Activated T-helper 2 cell treated with anti-CD3 and anti-CD28 coated beads, Interferon-gamma antibody, Interleukin-2, Interleukin-4, amounts not matched to agents 10 μg/mL and 5 μg/mL and 100 μg/mL, durations not matched to agents 14 hours and 24 hours and 36 hours (primary cell): ENCODE measurements at places on chromosomes 6 and 20.

GRCh38 chr6:157291356-157291755 lies 32.0 kb downstream of the TMEM242 start:
- DNase-seq = no peak

DNA sequence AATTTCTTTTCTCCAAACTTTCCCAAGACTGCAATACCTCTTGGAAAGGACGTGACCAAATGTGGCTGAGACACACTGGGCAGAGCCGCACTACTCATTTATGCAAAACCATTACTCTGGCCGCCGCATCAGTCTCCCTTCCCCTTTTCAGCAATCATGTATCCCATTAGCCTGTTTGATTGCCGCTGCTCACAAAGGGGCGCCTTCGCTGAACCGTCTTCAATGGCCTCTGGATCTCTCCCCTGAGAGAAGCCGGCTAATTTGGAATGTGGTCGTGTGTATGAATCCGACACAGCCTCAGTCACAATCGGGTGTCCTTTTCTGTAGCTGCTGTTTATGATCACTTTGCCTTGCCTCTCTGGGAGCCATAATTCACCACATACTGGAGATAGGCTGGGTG lies 361.1 kb downstream of the ZFAND3 start:
- DNase-seq = no peak

- DNase-seq = no peak
Observed at GRCh38 chr20:13455713-13456112, 183.0 kb downstream of the TASP1 start.

DNA sequence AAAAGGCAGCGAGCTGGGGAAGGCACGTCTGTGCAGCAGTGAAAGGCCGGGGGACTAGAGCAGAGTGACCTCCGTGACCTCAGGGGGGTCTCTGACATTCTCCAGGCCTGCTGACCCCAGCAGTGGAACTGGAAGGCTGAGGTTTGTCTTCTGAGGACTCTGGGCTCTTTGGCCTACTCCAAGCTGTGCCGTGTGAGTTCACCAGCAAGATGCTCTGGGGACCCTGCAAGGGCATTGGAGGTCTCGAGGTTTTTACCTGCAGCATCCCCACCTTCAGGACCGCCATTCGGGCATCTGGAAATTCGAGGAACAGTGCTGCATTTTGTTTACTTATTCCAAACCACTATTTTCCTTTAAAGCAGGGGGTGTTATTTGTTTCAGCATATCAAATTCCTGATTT lies 140.9 kb downstream of the PHACTR3 start:
- DNase-seq = no peak

DNA sequence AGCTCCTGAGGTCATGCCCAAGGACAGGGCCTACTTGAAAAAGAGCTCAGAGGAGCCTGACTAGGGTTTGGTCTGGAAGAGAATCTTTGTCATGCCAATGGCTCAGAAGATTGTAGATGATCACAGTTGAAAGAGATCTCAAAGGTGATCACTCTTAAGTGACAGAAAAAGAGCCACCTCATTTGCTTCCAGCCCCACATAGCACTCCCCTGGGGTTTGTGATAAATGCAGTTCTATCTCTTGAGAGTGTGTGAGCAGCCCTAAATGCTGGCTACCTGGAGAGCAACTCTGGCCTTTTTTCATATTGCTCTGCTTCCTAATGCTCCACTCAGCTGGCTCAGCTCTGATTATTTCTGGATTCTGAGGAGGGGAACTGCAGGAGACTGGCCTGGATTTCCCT lies 39.3 kb downstream of the KLHL32 start:
- DNase-seq = no peak

- DNase-seq = no peak
Observed at GRCh38 chr6:134624781-134625180, 306.9 kb upstream of the SGK1 start.

GRCh38 chr20:62263396-62263795 lies 25.1 kb downstream of the OSBPL2 start:
- DNase-seq = no peak

DNA sequence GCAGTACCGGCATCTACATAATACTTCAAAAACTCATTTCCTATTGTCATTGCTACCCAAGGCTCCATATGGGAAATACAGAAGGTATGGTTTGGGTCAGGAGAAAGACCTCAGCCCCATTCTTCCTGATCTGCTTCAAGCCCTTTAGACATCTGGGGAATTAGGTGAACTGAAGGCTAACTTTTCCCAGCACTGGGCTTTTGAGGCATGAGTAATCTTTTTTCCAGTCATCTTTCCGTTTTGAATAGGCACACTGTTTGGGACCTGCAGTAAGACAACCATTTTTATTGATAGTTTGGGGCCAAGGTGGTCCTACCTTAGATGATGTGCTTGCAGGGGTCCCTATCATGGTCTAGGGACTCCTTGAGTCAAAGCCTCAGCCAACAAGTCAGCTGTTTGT lies 198.4 kb downstream of the HAO1 start:
- no peak for DNase-seq

- DNase-seq = no peak
Observed at GRCh38 chr6:168222115-168223043, 97.2 kb downstream of the DACT2 start.

- DNase-seq = no peak
Observed at GRCh38 chr6:71335544-71335943, 46.9 kb downstream of the OGFRL1 start.

DNA sequence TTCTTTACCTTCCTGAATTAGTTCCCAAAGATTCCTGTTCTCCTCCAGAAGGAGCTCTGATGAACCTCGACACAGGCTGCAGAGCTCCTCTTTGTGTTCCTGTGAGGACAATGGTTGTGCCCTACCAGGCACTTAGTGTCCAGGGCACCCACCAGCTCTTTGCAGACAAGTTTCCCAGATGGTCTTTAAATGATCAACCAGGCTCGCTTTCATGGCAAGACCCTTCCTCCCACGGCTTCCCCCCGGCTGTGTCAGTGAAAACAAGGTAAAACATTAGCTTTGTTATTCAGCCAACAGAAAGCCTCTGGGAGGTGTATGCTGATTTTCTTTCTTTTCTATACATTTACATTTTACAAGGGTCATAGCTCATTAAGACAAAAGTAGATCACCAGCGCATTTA lies 32.3 kb upstream of the CNKSR3 start:
- no peak for DNase-seq

DNA sequence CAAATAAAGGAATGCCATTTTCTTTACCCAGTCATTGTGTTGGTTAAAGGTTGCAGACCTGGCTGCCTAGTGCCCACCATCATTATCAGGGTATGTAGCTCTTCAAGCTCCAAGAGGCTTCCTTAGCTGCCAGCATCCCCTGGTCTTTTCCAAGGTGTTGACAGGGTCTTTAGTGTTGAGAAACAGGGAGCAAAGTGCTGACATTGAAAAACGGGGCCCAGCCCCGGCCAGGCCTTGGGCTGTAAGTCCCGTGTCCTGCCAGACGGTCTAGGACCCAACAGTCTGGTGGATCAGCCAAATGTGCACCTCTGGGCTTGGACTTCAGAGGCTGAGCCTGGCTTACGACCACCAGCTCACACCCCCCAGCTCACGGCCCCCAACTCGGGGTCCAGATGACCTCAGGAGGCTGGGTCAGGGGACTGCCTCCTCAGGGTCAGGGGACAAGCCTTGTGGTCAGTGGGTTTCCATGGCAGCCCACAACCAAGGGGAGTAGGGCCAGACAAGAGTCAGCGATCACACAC lies 114.4 kb upstream of the MLN start:
- DNase-seq = no peak

GRCh38 chr6:20819774-20820400 lies 285.6 kb downstream of the CDKAL1 start:
- DNase-seq = no peak

GRCh38 chr6:2558098-2558680 lies 192.5 kb downstream of the MYLK4 start:
- no peak for DNase-seq

DNA sequence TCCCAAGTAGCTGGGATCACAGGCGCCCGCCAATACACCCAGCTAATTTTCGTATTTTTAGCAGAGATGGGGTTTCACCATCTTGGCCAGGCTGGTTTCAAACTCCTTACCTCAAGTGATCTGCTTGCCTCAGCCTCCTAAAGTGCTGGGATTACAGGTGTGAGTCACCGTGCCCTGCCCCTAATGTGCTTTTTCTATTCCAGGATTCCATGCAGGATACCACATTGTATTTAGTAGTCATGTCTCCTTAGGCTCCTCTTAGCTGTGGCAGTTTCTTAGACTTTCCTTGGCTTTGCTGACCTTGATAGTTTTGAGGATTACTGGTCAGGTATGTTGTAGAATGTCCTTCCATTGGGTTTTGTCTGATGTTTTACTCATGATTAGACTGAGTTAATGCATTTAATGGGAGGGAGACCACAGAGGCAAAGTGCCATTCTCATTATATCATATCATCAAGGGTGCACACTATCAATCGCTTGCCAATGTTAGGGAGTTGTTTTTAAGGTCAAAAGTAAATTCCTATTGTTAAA lies 39.6 kb upstream of the TNFAIP3 start:
- DNase-seq = no peak

DNA sequence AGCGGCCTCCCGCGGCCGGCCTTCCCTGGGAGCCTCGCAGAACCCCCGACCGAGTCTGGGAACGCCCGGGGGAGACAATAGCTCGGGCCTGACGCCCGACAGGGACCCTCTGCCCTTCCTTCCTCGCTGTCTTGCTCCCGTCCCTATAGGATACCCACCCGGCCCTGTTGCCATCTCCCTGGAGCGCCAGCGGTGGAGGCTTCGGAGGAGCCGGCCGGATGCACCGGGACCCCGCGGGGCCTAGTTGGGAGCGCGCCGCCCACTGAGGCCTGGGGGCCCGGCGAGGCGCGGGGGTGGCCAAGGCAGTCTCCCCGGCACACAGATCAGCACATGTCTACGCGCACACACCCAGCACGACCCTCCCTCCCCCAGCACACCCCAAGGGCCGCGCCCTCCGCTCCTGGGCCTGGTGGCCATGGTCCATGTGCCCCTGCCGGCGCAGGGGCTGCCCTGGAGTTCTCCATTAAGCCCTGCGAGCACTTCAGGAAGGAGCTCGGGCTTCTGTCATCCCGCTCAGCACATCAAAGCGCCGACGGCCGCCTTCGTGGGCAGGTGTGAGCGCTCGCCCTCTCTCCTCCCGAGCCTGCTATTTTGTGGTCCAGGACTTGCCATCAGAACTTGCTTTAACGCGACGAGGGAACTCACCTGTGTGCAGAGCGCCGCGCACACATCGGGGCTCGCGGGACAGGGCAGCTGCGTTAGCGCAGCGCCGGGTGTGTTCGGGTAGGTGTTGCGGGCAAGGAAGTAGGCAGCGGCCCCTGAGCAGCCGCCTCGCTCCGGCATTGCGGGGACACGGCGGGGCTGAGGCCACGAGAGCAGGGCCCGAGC lies 3.7 kb downstream of the FOXF2 start:
- DNase-seq = no peak

DNA sequence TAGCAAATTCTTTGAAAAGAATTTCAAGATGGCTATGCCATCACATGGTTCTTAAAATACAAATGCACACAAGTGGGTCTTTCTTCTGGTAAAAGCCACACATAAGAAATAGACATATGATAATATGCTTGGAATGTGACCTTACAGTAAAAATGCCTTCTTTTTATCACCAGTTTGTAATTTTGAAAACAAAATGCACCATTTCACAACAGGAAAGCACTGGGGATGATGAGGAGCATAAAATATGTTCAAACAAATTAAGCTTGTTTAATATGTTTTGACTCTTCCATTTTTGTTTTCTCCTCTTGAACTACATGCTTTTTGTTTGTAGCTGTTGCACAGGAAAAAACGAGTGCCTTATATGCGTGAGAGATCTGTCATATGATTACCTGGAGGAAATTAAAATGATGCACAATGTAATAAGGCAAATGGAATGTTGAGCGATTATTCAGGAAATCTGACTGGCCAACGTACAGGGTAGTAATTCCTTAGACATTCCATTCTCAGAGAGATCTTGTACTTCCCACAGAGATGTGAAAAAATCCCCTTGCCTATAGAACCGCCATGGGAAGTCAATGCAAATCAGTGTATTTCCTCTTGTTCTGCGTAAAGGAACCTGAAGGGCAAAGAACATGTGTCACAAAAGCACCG lies 911.6 kb downstream of the TFAP2A start:
- DNase-seq = no peak

DNA sequence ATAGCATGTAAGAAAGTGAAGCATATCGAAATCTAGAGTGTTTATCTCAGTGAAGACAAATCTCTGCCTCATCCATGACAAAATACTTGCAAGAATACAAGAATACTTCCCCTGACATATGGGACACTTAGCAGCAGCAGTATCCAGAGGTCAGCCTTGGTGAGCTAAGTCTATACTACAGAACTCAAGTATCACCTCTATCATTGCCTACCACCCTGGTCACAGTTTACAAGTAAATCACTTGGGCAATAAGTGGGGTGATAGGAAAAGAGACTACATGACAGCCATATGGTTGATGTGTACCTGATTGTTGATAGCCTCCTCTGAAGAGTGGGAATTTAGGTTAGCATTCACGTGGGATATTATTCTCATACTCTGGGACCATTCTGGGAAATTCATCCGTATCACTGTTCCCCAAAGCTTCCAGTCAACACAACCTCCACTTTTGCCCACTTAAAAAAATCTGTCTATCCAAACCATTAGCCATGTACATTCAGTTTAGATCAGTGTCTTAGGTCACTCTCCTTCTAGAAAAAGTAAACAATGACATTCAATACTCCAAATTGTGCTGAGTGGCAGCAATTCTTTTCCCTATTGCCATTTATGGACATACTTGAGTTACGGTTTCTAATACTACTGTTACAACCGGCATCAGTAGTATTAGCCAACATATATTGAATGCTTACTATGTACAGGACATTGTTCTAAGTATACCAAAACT lies 118.2 kb upstream of the PRSS16 start:
- no peak for DNase-seq

GRCh38 chr20:14991023-14991422 lies 653.6 kb upstream of the FLRT3 start:
- DNase-seq = no peak

DNA sequence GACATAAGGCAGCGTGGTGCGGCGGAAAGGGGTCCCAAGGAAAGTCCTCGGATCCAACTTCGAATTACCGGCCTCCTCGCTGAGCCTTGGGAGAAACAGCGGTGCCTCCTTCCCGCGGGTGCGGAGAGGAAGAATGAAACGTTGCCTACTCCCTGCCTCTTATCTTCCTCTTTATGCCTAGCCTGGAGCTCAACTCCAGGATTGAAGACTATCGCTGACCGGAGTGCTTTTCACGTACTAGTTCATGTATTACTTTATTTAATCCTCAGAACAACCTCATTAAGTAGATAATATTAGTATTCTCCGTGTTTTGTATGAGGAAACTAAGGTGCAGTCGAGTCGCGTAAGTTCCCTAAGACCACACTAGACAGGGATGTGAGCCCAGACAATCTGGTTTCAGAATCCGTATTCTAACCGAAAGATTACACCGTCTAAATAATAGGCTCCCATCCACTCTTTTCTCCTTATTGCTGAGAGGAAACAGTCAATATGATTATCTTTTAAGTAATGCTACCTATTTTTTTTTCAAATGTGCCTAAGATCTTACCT lies 793 bp upstream of the PDSS2 start:
- no peak for DNase-seq

DNA sequence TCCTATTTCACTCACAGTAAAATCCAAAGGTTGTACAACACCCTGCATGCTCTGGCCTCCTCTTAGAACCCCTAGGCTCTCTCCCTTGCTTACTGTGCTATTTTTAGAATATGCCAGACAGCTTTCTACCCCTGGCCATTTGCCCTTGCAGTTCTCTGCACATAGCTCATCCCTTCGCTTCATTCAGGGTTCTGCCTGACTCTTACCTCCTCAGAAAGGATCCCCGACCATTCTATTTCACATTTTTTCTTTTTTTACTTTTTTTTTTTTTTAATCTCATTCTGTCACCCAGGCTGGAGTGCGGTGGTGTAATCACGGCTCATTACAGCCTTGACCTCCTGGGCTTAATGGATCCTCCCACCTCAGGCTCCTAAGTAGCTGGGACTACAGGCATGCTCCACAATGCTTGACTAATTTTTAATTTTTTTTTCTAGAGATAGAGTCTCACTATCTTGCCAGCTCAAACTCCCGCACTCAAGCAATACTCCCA lies 33.6 kb downstream of the COMMD7 start:
- DNase-seq = no peak
